T-helper 2 cell treated with Interferon-gamma antibody and Interleukin-4, amounts not matched to agents 5 μg/mL and 100 μg/mL, for 36 hours (primary cell): ENCODE measurements at places on chromosomes 7 and 10.
A peak's percentile ranks its signal among the peaks of the same experiment; 100 is the strongest.

- DNase-seq = no peak
These were observed 1.8 kb downstream of the STARD3NL start for GRCh38 chr7:38179776-38180226.

GRCh38 chr10:12819071-12819470 lies 182.4 kb downstream of the CCDC3 start:
- no peak for DNase-seq

DNA sequence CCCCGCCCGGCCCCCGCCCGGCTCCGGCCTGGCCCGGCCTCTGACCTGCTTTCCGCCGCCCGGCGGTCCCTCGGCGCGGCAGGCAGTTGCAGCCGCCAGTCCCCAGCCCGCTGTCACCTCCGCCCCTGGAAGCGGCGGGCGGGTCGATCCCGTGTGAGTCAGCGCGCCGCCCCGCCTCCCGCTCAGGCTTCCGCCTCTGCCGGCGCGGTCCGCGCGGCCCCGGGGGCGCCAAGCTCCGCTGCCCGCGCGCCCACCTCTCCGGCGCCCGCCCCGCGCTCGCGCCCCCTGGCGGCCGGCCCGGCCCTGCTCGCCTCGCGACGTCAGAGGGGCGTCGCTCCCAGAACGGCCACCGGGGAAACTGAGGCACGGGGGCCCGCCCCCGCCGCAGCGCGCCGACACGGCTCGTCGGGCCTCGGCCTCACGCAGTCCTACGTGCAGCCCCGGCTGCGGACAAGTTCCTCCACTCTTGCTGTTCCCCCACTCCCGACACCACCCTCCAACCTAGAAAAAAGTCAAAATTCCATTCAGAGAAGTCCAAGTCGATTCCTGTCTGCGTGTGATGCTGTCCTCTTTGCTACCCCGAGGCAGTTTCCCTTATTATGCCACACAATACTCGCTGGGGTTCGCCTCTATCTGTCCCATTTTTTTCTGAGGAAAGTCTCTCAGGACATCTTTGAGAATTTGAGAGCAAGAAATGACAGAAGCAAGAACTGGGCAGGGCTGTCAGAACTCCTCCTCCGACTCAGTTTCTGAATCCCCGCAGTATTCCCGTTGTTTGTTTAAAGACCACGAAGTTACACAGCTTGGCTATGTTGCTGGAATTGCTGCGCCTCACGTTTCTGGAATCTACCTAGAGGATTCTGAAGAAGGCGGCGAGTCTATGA lies at the start of gene DNMBP:
Gene DNMBP, minus strand, starts transcription at position 155 of the 884 bp plus-strand sequence. CDS start 37,823 bp downstream, outside the sequence.
- DNase-seq = peak; percentile 87

GRCh38 chr7:1053816-1054370 lies 9.5 kb downstream of the GPR146 start:
- no peak for DNase-seq

- DNase-seq = no peak
These were observed 116.6 kb downstream of the RAB18 start for GRCh38 chr10:27620430-27621397.
